ENCODE measurements at places on chromosomes 5 and 9. TPM values are rescaled to one million over a fixed set of nuclear protein-coding genes. Genes with fewer than 3 reads are reported as not detected.

- no peak for DNase-seq
Observed at GRCh38 chr9:135785013-135785575, 83.1 kb downstream of the KCNT1 start.

Gene SCGB3A1
- not detected for total RNA-seq

Gene ROR2
- total RNA-seq, result 43.0 TPM

DNA sequence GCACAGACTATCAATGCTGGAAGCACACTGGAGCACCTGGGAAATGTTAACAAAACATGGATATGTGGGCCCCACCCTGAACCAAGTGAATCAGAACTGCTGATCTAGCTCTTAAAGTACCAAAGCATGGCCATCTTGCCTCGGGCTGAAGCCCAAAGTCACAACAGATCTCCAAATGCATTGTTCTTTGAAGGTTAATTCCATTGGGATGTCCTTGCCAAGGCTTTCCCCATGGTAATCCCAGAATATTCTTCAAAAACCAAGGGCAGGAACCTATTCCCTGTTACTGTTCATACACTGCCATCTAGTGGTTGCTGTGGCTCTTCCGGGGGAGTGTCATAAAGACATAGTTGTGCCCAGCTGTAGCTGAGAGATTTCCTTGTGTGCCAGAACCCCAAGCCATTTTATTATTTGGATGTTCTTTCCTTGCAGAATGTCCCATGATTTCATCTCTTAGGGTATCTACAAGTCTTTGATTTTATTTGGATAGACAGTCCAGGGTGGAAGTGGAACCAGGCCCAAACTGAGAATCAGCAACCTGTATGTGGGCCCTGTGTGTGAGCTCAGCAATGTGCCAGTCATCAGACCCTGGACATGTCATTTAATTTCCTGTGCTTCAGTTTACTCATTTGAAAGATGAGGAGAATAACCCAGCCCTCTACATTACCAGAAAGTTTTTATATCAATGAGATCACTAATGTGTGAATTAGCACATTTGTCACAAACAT lies 290.0 kb downstream of the ACTL7B start:
- DNase-seq, result no peak

GRCh38 chr9:97565262-97565661 lies 63.8 kb downstream of the TMOD1 start:
- no peak for DNase-seq

DNA sequence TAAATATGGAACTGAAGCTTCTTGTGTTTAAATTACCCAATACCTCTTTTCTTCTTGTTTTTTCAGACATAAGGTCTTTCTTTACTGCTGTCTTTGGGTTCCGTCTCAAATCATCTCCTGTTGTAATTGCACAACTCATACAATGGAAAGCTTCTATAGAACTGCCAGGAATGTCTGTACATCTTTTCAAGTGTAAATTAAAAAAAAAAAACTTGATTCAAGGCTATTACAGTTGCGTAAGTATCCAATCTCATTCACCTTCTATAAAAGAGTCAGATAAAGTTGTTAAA lies 243.5 kb downstream of the ICE1 start:
- no peak for DNase-seq

Gene PHF2
- total RNA-seq, result 40.3 TPM

DNA sequence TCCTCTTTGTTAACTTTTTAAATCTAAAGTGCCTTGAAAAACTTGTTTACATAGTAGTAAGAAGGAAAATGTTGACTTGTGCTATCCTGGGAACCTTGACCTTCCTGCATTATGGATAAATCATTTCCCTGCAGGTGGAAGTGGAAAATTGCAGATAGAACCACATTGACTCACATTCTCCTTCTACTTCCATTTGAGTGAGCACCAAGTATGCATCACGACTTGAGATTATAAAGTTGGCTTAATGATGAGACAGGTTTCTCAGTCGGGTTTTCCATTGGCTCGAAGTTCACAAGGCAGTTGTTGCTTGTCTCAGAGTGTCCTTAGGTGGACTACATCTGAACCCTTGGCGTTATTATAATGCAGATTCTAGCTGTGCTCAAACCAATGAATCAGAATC lies 39.9 kb downstream of the DOCK8 start:
- no peak for DNase-seq

GRCh38 chr5:132010645-132010988 lies 841 bp downstream of the ACSL6 start:
- DNase-seq, result no peak

GRCh38 chr9:70413464-70413798 lies 1.0 kb downstream of the KLF9 start:
- no peak for DNase-seq

GRCh38 chr9:91777292-91777830 lies 172.7 kb downstream of the ROR2 start:
- DNase-seq, result no peak

Gene RPP25L
- total RNA-seq, result 16.2 TPM

DNA sequence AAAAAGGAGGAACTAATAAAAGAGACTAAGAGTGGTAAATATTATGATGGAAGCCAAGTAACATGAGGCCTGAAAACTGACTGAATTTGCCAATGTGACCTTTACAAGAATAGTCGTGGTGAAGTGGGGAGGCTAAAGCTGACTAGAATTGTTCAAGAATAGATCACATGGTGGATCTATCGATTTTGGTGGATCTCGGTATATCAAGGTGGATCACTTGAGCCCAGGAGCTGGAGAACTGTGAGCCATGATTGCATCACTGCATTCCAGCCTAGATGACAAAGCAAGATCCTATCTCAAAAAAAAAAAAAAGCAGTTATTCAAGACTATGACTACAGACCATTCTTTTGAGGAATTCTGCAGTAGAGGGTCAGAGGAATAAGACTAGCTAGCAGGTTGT lies 15.1 kb downstream of the ERMP1 start:
- no peak for DNase-seq

DNA sequence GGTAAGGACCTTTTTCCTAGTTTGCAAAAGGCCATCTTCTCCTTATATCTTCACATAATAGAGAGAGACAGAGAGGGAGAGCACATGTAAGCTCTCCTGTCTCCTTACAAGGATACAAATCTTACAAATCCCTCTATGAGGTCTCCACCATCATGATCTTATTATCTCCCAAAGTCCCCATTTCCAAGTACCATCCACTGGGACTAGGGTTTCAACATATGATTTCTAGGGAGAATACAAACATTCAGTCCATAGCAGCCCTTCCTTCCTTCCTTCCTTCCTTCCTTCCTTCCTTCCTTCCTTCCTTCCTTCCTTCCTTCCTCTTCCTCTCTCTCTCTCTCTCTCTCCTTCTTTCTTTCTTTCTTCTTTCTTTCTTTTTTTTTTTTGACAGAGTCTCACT lies 1132.9 kb upstream of the WWC1 start:
- no peak for DNase-seq

DNA sequence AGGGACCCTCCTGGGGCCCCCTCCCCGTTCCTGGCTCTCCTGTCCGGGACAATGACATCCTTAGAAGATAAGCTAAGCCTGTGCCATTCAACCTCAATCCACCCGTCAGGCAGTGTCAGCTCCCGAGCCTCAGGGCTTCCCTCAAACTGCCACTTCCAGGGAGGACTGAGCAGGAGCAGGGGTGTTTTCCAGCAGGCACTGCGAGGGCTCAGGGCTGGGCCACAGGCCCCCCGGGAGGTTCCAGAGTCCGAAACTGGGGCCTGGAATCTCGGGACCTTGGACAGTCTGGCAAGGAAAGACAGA lies 26.2 kb downstream of the LHX3 start:
- no peak for DNase-seq

Gene FAM221B
- not detected for total RNA-seq

DNA sequence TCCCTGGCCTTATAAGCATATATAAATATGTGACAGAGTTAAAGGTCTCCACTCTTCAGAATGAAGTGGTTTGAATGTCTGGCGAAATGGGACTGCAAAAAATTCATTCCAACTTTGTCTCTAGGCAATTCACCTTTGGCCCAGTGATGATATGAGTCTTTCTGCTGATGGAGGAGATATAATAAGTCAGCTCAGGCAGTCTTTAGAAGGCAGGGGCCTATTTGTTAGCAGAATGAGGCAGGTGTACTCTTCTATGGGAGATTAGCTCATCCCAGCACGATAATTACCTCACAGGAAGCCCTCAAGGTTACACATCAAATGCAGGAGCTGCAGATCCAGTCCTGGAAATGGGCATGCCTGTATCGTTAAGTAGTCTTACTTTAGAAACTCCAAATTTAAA lies 300.5 kb downstream of the NR2F1-AS1 start:
- no peak for DNase-seq

- DNase-seq, result no peak
Observed at GRCh38 chr5:72402381-72402890, 82.3 kb downstream of the PTCD2 start.

GRCh38 chr9:31807574-31808256 lies 576.7 kb upstream of the ACO1 start:
- no peak for DNase-seq

DNA sequence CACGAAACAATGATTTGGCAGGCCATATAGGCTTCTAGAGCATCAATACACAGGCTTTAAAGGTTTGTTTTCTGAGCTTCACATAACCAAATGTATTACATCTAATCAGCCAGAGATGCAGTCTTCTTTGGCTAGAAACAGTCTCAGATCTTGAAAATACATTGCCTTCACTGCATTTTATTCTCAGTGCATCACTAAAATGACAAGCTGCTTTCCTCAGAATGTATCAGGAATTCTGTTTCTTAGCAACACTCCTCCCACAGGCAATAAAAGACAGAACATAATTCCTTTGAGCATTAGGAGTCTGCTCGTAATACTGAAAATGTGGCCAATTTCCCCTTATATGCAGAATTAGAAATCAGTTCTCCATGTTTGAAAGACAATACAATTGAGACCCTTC lies 36.9 kb downstream of the FEM1C start:
- no peak for DNase-seq

GRCh38 chr5:4901924-4902323 lies 238.2 kb upstream of the ADAMTS16 start:
- no peak for DNase-seq

Gene ANKRD55
- not detected for total RNA-seq

- no peak for DNase-seq
Observed at GRCh38 chr5:171306781-171307591, 2.1 kb upstream of the TLX3 start.

DNA sequence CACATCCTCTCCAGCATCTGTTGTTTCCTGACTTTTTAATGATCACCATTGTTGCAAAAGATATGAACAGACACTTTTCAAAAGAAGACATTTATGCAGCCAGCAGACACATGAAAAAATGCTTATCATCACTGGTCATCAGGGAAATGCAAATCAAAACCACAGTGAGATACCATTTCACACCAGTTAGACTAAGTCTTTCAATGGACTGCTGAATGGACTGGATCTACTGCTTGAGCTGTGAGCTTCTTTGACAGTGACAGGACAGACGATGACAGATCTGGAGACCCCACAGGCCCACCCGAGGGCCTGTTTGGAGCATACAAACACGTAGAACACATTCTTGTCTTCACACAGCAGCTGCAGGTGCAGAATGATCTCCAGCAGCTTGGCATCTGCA lies 266.1 kb upstream of the RIOK2 start:
- no peak for DNase-seq

Gene PCDHB16
- total RNA-seq, result 10.8 TPM

- no peak for DNase-seq
Observed at GRCh38 chr5:72878854-72879253, 62.4 kb downstream of the TNPO1 start.

Gene HRCT1
- 3.7 TPM for total RNA-seq

DNA sequence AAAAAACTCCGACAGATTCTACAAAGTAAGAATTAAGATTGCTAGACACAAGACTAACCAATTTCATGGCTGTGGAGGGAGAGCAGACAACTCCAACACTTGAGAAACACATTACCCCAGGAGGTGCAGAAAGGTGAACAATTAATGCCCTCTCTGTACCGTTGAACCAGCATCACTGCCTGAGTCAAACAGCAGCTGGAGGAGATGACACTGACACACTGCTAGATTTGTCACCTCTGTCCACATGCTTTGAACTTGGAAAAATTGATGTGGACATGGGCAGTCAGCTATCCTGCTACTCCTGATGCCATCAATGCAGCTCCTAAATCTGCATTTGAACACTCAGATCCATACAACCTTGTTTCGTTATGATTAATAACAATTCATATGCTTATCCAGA lies 51.7 kb downstream of the GPBP1 start:
- DNase-seq, result no peak

DNA sequence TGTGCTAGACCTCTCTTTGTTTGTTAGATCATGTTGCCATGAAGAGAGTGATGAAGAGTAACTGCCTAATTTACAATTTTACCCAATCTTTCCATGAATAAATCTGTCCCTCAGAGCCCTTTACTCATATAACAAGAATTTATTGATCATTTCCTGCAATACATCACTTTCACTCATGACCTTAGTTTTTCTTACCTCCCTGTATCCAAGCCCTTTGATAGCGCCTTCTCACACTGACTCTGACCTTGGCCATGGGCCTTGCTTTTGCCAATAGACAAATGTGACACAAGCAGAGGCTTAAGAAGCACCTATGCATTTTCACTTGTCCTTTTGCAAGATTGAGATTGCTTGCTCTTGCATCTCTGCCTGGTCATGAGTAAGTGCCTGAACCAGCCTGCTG lies 288.1 kb downstream of the NNT start:
- no peak for DNase-seq

Gene SELENOP
- 70.3 TPM for total RNA-seq

- DNase-seq, result no peak
Observed at GRCh38 chr9:6461619-6462018, 48.6 kb downstream of the UHRF2 start.

Gene PCDHB11
- 2.4 TPM for total RNA-seq

Gene GARIN3
- total RNA-seq, result not detected

DNA sequence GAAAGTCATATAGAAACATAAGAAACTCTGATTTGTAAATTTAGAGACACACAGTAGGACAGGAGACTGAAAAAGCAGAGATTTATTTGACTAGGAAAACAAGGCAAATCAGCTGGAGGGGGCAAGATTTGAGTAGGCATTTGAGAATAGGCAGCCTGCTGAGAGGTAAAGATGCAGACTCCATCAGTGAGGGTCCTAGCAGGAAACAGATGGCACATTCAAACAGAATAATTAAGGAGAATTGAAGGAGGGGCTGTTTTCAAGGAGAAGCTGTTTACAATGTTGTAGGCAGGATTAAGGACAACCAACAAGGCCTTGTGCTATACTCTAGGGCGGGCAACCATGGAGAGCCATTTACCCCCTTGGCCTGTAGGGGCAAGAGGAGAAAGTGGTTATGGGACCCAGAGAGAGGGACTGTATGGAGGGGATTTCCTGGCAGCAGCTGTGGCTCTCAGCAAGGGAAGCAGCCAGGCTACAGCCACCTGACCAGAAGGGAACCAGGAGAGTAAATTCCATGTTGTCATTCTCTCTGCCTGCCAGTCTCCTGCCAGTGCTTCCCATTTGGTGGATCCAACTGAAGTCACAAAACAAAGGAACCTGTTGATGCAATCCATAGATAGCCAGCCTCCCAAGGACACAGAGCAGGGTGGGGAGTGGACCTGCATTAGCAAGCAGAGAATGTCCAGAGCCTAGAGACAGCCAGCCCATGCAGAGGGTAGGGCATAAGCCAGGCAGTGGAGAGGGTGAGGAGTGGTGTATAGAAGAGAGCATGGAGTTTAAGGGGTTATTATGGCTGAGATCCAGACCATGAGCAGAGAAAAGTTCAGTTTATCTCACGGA lies 38.2 kb downstream of the PAPPA start:
- DNase-seq, result no peak

Gene ZNF366
- total RNA-seq, result not detected

GRCh38 chr5:61139094-61139873 lies 23.0 kb downstream of the SMIM15 start:
- no peak for DNase-seq
